ENCODE measurements at places on chromosomes 4 and X.

DNA sequence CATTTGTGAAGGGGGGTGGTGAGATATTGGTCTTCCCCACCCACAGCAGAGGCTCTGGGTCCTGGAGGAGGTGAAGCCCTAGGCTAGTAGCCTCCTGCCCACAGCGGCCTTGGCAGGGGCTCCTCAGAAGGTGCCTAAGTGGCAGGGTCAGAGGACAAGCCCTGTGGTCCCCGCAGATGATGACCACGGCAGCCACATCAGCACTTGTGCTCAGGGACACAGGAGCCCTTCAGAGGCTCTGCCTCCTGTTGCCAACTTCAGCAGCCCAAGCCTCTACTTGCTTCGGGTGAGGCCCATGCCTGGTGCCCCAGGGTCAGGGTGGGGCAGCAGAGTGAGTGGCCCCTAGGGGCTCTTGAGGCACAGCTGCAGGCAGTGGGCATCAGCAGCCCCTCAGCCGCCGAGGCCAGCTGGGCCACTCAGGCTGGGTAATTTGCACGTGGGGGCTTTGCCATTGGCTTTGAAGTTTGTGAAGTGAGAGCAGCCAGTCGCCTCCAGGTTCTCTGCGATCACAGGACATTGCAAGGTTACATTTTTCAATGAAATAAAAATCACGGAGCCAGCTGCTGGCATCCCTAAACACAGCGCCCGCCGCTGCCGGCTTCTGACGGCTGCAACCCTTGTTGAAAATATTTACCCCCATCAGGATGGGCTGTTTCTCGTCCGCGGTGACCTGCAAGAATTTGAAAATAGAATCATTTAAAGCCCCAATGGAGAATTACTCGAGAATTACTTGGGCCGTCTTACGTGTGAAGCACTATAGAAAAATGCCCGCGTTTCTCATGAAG is 108.5 kb downstream of the HMX1 start:
- DNase-seq = no peak

GRCh38 chrX:118519411-118520215 is 24.0 kb downstream of the DOCK11 start:
- DNase-seq = no peak

GRCh38 chr4:26252349-26253025 is 68.3 kb upstream of the RBPJ start:
- DNase-seq = peak; percentile 54

- DNase-seq = no peak
Measured at GRCh38 chr4:165971933-165972332, 98.9 kb downstream of the TLL1 start.

DNA sequence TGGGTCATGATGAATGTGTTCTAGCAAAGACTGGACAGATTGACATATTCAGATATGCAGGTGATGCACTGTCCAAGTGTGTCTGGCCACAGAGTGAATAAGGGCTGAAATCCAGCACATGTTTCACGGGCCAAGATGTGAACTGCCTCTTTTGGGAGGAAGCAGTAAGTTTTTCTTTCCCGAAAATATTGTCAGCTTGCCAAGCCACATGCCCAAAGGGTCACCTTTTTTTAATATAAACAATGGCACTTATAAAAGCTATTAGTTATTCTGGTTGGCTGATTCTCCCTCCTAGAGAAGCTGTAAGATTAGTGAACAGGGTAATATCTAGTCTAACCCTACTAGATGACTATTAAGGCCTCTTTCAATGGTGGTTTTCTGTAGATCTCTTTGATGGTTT is 1.5 kb upstream of the EDNRA start:
- DNase-seq = no peak

DNA sequence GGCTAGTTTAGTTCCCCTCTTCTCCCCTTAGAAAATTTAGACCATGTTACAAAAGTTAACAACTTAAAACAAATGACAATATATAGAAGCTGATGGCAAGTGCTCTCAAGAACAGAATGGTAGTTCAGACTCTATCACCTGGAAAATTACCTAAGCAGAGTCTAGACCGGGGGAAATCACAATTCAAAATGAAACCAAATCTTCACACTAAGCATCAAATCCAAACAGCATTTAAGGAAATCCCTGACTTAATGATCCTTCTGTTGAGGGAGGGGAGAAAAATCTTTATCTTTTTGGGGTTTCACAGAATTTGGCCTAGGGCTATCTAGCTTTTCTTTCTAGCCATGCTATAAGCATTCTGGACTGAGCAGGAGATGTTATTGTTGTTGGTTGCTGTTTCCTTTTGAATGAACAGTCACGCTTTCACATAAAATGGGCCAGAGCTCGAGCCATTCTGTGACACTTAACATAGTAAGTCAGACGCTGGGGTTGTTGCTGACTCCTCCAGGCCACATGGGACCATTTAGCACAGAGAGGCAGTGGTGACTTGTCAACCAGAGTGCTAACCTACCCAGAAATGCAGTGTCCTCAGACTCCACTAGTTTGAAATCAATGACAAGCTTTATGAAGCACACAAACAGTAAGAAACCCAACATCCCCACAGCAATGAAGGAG is 16.0 kb upstream of the LSM6 start:
- peak; percentile 15 for DNase-seq

- DNase-seq = no peak
Measured at GRCh38 chr4:183411291-183411861, 33.1 kb upstream of the CDKN2AIP start.

DNA sequence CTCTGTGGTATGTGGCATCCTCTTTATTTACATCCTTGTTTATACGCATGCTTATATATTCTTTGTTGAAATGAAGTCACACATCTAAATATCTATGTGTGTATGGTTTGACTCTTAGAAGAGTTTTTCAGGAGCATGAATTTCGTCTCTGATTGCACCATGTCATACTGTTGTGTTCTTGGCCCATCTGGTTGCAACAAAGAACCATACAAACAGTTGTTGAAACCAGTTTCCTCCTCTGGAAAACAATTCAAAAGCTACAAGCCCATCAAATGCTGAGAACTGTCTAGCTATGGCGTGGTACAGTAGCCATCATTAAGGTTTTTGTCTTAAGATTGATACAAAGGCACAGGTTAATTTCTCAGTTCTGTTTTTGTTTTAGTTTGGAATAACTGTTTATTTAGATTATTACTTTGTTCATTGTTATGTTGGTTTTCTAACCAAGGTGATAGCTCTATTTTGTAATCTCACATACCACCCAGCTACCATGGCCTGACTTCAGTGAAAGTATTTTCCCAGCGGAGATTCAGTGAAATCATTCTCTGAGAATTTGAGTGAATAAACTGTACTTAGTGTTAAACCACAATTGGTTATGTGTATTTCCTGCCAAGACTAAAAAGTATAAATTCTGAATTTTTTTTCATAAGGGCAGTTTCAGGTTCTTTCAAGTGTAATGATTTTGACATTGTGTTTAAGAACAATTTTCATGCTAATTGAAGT is 91.0 kb downstream of the ARHGAP24 start:
- DNase-seq = no peak

GRCh38 chr4:41066049-41066448 is 148.3 kb downstream of the APBB2 start:
- DNase-seq = no peak

DNA sequence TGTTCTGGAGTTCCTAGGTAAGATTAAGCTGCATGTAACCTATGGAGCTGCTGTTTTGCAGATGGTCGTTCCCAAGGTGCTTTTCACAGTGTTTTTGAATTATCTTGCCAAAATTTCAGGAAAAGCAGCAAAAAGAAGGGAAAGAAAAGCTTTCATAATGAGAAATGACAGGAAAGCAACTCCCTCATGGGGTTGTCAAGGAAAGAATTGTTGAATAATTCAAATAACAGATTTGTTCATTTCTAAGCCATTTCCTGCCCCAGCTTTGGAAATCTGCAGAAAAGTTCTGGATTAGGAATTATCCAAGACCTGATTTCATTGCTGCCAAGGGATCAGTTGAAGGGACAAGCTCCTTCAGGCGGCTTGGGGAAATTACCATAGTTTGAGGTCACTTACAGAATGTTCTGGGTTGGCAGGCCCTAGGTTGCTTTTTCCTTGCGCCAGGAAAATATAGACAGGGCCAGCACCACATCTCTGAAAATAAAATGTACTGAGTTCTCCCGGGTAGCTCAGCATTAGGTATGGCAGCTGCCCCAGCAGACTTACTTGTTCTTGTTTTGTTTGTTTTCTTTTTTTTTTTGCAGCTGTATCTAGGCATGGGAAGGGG is 354.7 kb downstream of the STIM2 start:
- DNase-seq = no peak

- no peak for DNase-seq
Measured at GRCh38 chr4:48322063-48322462, 19.3 kb upstream of the SLAIN2 start.

DNA sequence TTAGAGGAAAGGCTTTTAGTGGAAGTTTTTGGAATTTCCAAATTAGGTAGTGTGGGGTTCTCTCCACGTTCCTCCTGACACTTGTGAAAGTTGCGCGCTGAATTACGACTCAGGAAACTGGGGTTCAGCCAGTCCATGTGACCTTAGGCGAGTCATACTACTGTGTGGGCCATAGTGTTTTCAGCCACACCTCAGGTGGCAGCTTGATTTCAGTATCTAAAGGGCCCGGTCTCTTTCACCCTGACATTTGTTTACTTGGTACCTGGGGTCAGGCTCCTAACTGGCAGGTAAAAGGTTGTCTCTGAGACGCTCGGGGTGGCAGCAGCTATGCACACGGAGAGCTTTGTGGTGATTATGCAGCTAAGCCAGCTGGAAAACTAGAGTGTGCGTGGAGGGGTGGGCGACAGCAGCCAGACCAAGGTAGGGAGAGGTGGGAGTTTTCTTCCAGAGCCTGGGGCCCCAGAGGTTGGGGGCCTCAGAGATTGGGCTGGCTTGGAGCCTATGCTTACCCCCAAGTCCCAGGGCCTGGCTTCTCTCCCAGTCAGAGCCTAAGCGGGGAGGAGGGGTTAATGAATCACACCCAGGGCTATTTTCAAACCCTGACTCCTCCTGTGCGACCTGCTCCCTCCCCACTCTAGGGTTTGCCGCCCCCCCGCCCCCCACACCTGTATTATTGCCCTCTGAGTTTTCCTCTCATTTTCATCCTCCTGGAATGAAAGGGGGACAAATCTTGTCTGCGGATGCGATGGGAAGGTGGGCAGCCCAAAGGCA is 47.2 kb downstream of the STARD8 start:
- no peak for DNase-seq

- no peak for DNase-seq
Measured at GRCh38 chr4:7820031-7820818, 119.4 kb downstream of the AFAP1 start.

DNA sequence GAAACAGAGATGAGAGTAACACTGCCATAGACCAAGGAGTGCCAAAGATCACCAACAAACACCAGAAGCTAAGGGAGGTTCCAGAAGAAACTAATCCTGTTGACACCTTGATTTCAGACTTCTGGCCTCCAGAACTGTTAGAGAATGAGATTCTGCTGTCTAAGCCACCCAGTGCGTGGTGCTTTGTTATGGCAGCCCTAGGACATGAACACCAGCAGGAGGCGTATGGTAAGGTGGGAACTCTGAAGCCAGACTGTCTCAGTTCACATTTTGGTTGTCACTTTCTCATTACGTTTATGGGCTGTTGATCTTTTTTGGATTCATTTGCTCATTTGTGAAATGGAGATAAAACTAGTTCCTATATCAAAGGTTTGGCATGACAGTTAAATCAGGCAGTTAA is 142.9 kb downstream of the DCHS2 start:
- no peak for DNase-seq

- DNase-seq = no peak
Measured at GRCh38 chr4:63708661-63709060, 700.6 kb downstream of the TECRL start.

DNA sequence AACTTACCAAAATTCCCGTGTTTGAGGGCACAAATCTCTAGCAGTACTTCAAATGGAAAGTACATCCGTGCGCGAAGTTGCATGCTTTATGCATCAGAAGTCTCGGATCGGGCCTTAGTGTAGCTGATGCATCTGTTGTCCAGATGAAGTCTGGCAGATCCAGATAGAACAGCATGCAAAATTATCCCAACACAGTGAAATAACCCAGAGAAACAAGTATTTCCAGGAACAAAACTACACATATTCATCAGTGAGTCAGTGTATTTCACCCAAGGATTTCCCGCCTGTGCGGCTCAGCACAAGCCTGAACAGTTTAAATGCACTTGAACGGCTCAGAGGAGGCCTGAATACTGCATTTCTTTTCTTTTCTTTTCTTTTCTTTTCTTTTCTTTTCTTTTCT is 27.4 kb upstream of the CLDN24 start:
- DNase-seq = no peak

DNA sequence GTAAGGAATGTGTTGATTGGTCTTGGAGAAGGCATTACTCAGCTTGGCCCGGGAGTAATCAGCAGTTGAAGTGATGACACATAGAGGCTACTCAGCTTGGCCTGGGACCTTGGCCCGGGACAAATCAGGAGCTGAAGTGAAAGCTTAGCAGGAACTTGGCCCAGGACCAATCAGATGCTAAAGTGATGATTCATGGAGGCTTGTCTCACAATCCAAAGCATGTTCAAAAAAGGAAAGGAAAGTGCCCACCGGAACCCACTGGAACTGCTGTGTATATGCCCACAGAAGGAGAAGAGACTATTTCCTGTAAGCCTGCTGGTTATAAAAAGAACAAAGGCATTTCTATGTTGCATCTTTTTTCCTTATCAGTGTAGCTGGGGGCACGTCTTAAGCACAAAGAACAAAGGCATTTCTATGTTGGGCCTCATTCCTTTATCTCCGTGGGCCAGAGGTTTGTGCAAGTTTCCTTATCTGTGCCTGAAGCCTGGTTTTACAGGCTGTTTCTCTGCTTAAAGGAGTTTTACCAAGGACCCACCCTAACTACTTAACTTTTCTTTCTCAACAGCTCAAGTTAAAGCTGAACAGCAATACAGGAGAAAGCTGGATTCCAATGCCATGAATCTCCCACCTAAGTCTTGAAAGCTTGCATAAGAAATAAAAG is 1176.7 kb downstream of the NLGN4X start:
- no peak for DNase-seq

DNA sequence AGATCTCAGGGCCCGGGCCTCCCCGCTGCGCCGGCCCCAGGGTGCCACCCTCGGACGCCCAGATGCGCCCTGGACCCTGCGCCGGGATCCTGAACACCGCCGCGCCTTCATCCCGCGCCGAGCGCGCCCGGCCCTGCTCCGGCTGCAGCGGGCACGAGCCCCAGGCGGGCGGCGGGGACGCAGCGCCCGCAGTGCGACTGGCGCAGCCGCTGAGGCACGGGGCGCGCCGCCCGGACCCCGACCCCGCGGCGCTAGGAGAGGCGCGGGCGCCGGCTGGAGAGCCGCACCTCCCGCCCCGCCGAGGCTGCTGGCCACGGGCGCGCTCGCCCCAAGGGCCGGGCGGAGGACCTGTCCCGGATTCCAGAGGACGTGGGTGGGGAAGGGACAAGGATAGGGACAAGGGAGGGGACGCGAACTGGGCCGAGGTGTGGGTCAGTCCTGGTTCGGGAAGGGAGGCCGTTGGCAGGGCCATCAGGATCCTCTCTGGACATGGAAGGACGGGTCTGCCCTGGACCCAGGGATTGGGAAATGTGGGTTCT is 1.1 kb downstream of the ZFYVE28 start:
- DNase-seq = no peak

All from activated CD4-positive, alpha-beta T cell treated with anti-CD3 and anti-CD28 coated beads, Interleukin-2, Interleukin-4, amounts not matched to agents 100 ng/mL and 50 ng/mL, durations not matched to agents 16 hours and 8 hours (primary cell).